ENCODE measurements at places on chromosomes 2 and 18.

- DNase-seq = peak; percentile 18
Measured at GRCh38 chr2:31318361-31319336, 84.7 kb downstream of the EHD3 start.

GRCh38 chr2:106139238-106139935 is 54.7 kb downstream of the UXS1 start:
- no peak for DNase-seq

GRCh38 chr2:220743203-220743602 is 828.9 kb downstream of the EPHA4 start:
- DNase-seq = no peak

DNA sequence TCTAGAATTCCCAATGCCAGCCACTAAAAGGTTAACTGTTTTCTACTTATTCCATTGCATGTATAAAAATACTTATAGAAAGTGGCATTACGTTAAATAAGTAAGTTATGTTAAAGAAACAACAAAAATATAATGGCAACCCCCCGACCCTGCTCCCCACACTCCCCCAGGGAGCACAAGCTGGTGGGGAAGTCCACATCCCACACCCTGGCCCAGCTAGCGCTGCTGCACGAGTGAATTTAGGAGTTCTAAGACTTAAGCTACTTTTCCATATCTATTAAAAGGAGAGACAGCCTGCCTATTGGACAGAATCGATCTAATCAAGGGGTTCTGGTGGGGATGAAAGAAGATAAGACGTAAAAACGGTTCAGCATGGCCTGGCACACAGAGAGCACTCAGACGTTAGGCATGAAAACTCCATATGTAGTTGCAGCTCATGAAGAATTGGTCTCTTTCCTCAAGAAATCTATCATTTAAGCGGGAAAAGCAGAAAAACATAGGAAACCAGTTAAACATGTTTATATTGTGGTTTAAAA is 16.6 kb downstream of the HJURP start:
- DNase-seq = no peak

DNA sequence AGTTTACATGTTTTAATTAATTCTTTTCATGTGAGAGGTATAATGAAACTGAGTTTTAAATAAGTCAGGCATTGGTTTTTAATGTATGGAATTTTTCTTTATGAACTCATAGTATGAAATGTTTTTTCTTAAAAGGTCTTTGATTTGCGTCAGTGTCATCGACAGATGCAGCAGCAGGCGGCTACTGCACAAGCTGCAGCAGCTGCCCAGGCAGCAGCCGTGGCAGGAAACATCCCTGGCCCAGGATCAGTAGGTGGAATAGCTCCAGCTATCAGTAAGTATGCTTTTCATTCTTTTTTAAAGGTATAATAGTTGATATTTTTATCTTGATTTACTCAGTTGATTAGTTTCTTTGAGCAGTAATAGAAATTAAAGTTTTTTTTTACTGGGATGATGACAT is 46.5 kb downstream of the SMAD4 start:
- no peak for DNase-seq

DNA sequence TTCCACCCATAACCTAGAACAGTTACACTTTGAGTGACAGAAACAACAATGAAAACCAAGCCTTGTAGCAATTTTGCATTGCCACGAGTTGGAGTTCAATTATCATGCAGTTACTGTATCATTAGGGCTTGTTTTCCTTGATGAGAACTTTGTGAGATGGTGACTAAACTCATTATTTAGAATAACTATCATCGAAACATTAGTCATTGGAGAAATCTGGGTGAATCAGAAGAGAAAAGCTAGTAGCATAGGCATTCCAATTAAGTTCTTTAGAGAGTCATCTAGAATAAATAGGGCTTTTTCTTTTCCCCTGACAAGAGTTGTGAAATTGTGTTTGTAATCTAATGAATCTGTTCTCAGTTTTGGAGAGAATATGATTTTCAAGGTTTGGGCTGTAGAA is 122.8 kb upstream of the DOCK10 start:
- no peak for DNase-seq
